IPS DF 6.9 (cell line): ENCODE measurements at places on chromosomes 1 and 21.

DNA sequence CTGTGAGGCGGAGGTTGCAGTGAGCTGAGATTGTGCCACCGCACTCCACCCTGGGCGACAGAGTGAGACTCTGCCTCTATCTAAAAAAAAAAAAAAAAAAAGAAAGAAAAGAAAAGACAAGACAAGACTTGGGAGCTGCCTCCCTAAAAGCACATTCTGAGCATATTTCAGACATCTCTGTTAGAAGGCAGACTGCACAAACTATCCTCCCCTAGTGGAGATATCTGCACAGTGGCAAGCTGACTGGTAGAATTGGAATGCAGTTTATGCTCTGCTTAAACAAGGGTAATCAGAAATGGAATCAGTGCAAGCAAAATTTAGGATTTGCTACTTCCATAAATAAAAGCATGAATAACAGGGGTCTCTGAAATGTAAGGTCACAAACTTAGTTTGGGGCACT, 31.8 kb downstream of the GNG4 start:
- no peak for DNase-seq

DNA sequence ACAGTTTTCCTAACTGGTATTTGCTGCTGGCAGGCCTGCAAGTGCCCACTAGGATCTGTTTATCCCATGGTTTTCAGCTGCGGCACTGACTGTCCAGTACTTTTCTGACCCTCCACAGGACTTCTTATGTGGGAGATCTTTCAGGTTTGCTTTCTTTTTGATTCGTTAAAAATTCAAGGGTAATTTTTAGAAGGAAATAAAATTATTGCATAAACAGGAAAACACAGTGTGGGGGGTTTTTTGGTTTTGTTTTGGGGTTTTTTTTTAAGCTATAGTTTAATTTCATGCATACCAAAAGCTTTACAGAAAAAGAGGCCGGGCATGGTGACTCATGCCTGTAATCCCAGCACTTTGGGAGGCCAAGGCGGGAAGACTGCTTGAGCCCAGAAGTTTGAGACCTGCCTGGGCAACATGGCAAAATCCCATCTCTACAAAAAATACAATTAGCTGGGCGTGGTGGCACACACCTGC, 3.6 kb downstream of the NIBAN1 start:
- no peak for DNase-seq

DNA sequence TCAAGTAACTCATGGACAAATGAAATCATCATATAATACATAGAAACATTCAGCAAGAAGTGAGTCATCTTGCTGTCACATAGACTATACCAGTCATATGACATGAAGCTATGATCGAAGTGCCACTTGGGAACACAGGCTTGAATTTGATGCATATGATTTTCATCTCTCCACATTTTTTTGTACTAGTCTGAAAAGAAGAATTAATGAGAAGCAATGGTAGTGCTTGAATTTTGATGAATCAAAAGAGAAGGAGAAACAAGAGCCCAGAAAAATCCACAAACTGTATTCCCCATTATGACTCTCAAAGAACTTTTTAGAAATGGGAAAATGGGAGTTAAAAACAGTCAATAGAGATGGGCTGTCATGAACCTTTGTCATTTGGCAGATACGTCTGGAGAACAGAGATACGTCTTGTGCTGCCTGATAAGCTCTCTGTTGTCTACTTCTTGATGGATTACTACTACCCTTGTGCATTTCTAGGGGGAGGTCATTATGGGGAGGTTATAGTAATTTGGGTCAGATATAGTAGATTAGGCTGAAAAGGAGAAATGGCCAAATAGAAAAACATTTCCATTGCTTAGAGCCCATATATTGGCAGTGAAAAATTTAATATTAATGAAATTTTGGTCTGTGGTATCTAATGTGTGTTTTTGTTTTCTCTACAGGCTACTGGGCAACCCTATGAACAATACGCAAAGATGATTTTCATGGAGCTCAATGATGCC, 8.0 kb upstream of the LEPR start:
- no peak for DNase-seq

- DNase-seq = no peak
Observed at GRCh38 chr1:110155878-110156522, 5.7 kb downstream of the SLC6A17 start.

GRCh38 chr21:17823846-17824245, 4.7 kb upstream of the C21orf91 start:
- no peak for DNase-seq
